Non-pigmented ciliary epithelial cell (primary cell): ENCODE measurements at places on chromosomes 3 and 15.

- no peak for DNase-seq
These were observed 176.2 kb upstream of the TP63 start for GRCh38 chr3:189455009-189455408.

DNA sequence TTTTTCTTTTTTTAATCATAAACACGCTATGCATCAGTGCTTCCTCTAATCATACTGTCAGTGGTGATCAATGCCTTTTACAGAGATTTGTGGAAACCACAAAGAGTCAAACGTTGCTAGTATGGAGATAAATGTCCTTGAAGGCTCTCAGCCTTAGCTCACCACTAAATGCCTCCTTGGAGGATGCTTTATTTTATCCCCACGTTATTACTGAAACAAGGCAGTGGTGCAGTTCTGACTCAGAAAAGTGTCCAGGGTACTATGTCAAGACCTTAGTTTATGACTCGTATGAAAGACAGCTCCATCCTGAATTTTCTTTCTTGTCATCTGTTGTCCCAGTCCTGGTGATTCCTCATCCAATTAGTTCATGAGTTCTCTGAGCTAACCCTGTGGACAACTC is 1146.7 kb downstream of the IGSF11 start:
- DNase-seq, result no peak

- DNase-seq, result no peak
These were observed 8.6 kb upstream of the SCAPER start for GRCh38 chr15:76913737-76914136.

DNA sequence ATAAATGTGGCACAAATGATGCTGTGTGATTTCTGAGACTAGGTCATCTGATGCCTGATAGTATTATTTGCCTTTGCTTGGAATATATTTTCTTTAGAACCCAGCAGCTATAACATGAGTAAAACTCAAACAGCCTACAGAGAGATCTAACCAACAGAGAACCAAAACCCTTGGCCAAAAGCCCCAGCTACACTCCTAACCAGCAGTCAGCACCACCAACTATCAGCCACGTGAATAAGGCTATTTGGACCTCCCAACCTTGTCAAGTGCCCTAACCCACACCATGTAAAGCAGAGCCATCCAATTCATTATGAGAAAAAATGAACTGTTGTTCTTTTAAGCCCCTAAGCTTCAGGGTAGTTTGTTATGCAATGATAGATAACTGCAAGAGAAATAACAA is 114.6 kb upstream of the MELTF start:
- DNase-seq, result no peak

GRCh38 chr3:183774631-183775030 is 50.7 kb downstream of the MAP6D1 start:
- peak; percentile 82 for DNase-seq

DNA sequence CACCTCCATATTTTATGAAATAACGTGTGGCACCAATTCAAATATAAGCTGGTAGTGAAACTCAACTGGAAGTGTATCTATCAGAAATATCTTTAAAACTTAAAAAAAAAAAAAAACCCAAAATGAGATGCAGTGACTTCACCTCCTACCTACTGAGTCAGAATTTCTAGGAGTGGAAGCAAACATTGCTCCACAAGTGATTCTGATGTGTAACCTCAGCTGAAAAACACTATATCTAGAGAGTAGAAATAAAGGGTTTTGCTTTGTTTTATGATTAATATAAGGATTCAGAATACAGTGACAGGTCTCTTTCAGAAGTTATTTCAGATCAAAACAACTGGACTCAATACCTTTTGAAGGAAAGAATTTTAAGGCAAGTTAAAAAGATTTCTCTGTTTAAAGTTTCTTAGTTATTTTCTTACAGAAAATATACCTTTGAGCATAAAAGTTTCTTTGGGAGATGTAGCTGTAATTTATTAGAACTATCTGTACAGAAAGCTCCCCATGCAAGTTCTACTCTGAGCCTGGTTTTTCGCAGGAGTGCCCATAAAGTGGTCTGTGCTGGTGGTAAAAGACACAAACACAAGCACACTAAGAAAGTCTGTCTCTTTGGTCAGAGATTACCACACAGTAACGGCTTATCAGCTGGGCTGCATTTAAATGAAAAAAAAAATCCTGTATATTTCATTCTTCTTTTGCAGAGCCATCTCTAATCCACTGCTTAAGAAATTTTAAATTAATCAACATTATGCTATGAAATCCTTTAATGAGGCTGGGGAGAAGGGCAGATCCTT is 59.9 kb upstream of the PPIB start:
- no peak for DNase-seq

- DNase-seq, result no peak
These were observed 90.6 kb upstream of the UMPS start for GRCh38 chr3:124639406-124640237.

DNA sequence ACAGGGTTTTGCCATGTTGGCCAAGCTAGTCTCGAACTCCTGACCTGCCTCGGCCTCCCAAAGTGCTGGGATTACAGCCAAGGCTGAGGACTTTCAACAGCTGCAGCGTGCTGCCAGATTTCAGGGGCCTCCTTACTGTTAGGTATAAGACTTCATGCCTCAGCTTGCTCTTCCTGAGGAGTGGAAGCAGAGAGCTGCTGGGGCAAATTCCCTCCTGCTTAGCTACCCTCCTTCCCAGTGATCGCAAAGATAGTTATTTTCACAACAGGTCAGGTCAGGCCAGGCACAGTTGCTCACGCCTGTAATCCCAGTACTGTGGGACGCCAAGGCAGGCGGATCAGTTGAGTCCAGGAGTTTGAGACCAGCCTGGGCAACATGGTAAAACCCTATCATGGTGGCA is 2.6 kb upstream of the CPNE9 start:
- DNase-seq, result no peak

DNA sequence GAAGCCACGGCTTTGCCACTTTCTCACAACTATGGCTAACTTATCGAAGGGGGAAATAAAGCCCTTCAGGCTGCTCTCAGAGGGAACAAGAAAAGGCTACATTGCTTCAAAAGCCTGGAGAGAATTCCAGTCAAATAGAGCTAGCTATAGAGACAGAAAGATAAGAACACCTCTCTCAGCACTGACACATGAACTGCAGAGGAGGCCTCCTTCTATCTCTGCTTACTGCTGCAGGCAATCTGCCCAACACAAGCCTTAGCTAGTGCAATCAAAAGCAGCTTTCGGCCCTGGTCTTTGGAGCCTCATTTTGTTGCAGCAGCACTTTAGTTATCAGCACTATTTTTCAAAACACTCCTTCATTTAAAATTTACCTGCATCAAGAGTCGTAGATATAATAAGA is 118.4 kb upstream of the ROBO1 start:
- DNase-seq, result no peak

DNA sequence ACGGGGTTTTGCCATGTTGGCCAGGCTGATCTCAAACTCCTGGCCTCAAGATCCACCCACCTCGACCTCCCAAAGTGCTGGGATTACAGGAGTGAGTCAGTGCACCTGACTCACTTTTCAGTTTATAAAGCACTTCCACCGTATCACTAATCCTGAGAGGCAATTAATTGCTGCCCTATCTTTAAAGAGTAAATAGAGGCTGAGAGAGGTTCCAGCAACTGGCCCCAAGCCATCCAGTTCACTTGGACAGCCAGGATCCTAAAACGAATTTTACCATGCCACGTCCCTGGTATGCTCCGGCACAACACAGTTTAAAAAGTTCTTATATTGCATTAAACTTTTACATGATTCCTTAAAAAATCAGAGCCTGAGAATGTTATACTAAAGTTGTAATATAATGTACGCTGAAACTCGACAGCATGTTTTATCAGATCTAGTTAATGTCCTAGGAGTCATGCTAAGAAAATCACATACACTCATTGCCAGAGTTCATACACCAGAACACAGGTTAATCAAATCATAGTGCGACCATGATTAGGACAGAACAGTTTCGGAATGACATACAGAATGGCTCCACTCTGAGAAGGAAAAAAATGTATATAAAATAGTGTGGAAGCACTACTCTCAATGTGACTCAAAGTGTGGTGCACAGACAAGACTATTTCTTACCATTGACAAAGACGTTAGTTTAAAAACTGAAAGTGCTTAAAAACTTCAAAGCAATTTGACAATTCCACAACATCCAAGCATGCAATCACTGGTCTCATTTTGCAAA is 125.4 kb downstream of the ULK4 start:
- DNase-seq, result no peak

DNA sequence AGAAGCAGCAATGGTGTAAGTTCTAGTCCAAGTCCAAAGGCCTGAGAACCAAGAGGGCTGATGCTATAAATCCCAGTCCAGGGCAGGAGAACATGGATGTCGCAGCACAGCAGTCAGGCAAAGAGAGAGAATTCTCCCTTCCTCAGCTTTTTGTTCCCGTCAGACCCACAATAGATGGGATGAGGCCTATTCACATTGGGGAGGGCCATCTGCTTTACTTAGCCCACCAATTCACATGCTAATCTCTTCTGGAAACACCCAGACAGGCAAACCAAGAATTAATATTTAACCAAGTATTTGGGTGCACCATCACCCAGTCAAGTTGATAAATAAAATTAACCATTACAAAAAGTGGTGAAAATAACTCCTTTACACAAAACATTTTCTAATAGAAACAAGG is 511.7 kb upstream of the UBE2E2 start:
- DNase-seq, result no peak

DNA sequence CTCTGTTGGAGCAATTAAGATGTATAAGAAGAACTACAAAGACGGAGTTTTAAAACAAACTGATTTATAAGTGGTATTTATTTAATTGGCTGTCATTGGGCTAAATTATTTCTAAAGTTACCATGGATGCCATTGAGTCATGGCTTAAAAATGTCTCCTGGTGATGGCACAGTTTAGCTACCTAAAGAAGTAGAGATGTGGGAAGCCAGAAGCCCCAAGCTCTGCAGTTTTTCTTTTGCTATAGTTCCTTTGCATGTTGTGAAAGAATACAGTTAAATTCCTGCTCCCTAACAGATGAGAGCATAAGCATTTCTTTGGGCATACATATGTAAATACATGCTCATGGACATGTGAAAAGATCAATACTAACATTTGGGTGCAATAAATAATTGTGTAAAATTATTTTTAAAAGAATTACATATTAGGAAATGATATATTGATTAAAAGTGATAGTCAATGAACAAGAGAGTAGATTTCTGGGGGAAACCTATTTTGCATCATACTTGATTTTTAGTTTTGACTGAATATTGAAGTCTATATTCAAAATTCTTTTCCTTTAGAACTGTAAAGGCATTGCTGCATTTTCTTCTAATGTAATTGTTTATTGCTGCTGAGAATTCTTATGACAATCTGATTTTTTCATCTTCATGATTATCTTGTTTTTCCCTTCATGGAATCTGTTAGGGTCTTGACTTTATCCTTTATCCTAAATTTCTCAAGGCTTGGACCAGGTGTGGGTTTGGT is 2.1 kb downstream of the OPA1 start:
- DNase-seq, result no peak

- DNase-seq, result no peak
These were observed 60.8 kb downstream of the UACA start for GRCh38 chr15:70702584-70702983.

GRCh38 chr3:57803647-57804081 is 47.6 kb downstream of the SLMAP start:
- peak; percentile 76 for DNase-seq

DNA sequence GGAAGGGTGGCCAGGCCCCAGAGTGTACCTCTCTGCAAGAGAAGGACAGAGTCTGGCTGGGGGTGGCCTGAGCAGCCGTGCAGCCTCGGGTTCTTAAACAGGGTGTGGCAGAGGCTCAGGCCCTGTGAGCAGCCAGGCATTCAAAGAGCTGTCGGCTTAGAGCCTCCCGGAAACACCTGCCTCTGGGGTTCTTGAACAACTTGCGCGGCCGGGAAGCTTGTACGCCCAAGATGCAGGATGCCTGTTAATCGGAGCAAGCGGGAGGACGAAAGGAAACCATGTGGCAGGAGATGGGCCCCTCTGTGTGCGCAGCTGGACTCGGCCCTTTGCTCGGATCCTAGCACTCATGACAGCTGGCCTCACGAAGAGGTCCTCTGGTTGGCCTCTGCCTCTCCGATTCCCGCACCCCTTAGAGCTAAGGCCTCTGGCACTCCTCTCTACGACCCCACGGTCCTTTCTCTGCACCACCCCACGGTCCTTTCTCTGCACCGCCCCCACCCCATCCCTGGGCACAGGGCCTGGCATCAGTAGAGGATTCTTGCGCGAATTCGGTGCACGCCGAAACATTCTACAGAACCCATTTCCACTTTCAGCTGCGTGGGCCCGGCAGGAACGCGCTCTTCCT is 23.9 kb upstream of the TXNRD3 start:
- DNase-seq, result no peak

DNA sequence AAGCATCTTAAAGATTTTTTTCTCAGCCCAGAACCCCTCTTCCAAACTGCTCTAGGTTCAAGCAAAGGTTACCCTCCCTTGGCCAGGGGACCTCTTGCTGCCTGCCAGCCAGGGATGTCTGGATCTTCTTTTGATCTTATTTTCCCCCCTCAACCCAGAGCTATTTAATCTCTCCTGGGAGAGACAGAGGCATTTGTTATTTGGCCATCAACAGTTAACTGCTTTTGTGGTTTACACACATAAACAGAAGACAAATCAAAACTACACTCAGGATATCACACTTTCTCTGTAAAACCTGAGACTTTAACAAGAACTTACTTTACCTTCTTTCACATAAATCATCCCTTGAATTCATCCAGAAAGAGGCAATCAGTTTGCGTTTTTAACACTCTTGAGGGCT is 272.5 kb downstream of the THSD4 start:
- no peak for DNase-seq
